ENCODE measurements at places on chromosomes 2 and 18.

- DNase-seq = no peak
Observed at GRCh38 chr18:58537272-58538038, 91.4 kb downstream of the ALPK2 start.

DNA sequence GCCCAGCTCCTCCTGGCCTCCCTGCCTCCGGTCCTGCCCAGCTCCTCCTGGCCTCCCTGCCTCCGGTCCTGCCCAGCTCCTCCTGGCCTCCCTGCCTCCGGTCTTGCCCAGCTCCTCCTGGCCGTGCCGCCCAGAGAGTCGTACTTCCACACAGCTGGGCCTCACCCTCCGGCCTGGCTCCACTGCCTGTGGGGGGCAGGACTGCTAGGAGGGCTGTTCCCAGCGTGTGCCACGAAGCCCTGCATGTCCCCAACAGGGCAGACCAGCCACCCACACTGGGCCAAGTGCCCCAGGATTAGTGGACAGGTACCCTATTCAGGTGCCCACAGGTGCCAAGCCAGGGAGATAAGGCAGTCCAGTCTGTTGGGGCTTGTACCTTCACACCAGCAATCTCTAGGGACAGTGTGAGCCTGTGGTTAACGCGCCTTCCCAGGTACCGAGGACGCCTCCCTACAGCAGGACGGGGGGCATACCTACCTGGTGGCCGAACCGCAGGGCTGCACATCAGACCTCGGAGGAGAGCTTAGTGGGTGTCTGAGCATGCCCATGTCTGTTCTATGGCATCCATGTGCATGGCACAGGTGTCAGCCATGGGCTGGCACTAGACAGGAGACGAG is 5.3 kb downstream of the GPC1 start:
- DNase-seq = no peak

- DNase-seq = no peak
Observed at GRCh38 chr2:143000599-143000998, 123.1 kb downstream of the KYNU start.

DNA sequence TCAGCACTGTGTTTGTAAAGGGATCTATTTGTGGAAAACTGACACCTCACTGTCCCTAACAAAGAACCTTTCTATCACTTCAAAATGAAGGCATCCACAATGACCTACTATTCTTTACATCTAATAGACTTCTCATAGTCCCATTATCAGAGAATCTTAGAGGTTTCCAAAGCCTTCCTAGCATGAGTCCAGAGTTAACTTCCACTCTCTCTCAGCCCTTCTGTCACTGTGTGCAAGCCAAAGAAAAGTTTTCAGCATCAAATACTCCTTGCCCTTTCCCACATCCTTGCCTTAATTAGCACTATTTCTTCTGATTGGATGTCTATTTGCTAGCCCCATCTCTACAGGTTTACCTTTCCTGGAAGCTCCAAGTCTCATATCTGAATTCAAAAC is 178.5 kb downstream of the ERBB4 start:
- DNase-seq = no peak

- DNase-seq = peak; percentile 69
Observed at GRCh38 chr2:160429248-160430000, 64.2 kb downstream of the RBMS1 start.

- no peak for DNase-seq
Observed at GRCh38 chr2:149656996-149657395, 69.4 kb upstream of the MMADHC start.

DNA sequence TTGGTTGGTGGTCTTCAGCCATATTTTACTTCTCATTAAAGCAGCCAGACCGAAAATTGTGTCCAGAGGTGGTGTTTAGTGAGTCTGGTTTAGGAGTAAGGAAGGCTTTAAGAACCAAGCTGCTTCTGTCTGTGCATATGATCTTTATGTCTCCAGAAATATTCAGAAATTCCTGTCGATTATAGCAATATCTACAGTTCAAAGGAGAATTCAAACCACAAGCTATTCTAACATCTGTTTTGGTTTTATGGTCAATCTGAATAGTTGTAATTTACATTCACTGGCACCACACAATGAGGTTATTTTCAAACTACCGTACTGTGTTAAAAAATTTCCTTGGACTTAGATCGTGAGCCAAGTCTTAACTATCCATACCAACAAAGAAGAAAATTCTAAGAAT is 11.3 kb downstream of the UPP2 start:
- DNase-seq = no peak

DNA sequence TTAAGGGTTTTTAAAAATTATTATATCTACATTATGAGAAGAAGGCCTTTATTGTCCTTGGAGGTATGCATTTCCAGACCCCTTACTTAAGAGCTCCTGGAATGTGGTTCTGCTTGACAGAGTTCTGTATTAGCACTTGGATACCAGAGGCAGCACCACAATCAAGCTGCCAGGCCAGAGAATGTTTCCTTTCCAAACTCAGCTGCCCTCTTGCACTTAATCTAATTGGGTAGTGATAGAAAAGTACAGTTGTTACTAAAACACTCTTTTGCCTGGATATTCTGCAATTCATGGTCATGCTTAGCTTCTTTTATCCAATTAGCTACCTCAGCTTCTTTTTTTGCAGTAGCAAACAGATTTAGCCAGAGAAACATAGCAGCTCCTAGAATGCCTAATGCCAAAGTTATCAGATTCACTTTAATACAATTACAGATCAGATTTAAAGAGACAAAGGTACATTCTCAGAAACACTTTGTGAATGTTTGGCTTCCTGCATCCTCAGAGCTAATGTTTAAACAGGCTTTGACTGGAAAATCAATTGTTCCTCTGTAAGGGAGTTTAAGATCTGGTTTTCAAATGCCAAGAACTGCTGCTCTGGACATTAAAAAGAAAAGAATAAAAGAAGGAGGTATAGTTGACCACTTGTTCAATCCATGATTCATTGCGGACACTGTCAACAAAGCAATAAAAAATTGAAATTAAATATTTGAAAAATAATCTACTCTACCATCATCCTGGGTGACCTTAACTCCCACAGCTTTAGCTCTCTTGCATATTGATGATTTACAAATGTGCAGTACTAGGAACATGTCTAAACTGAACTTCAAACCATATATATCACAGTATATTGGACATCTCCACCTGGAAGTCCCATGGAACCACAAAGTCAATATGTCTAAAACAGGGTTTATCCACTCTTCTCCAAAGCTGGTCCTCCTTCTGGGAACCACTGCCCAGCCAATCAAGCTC is 12.8 kb downstream of the NOSTRIN start:
- no peak for DNase-seq

GRCh38 chr2:60473546-60473945 is 79.9 kb downstream of the BCL11A start:
- no peak for DNase-seq

GRCh38 chr2:116716444-116716843 is 1098.0 kb upstream of the DDX18 start:
- no peak for DNase-seq

- DNase-seq = peak; percentile 26
Observed at GRCh38 chr2:73827018-73827417, 1.7 kb upstream of the STAMBP start.

GRCh38 chr2:42045848-42046748 is 1.7 kb upstream of the PKDCC start:
- no peak for DNase-seq

DNA sequence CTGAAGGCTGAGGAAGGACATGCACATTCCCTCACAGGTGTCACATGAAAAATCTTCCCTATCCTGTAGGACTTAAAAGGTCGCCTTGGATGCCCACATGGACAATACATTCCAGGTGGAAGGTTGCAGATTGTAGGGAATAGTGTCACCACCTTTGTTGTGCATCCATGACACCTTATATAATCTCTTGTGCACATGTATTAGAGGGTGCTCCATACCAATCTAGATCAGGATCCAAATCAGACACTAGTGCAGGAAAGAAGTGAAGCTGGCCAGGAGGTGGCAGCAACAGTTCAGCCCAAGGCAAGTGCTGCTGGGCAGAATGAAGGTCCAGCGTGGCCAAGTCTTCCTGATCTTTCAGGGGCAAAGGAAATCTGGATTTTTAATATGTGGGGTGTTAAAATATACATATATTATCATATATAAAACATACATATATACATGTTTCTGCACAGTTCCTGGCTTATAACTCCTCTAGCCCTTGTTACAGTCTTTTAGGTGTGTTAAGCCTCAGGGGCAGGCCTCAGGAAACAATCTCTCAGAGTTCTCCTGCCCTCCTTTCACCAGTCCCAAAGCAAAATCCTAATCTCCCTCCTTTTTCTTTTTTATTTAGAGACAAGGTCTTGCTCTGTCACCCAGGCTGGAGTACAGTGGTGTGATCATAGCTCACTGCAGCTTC is 16.6 kb downstream of the NIF3L1 start:
- peak; percentile 55 for DNase-seq

- no peak for DNase-seq
Observed at GRCh38 chr2:45802499-45803138, 151.1 kb downstream of the PRKCE start.

- no peak for DNase-seq
Observed at GRCh38 chr2:122863532-122863931, 1108.1 kb downstream of the TSN start.

- no peak for DNase-seq
Observed at GRCh38 chr2:203463266-203463678, 71.8 kb downstream of the RAPH1 start.

- DNase-seq = no peak
Observed at GRCh38 chr2:23301136-23301535, 83.8 kb upstream of the KLHL29 start.

DNA sequence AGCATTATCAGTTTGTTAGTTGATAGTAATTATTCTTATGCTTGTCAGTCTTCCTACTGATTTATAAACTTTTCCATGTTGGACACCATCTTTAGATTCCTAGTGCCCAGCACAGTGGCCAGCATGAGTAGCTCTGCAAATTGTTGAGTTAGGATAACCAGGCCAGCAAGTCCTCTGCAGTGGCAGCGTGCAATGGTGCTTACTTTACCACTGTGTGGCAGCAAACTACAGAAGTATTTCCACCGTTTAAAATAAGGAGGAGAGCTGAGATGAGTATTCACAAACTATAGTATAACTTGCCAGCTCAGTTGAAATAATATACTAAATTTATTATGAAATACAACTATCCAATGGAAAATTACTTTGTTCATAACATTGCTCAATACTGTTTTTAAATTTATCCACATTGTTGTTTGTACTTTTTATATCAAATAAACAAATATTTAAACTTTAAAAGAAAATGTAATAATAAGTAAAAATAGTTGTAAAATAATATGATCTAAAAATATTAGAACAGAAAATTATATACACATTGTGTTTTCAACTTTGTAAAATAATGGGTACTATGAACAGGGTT is 9.3 kb upstream of the THADA start:
- DNase-seq = peak; percentile 51

DNA sequence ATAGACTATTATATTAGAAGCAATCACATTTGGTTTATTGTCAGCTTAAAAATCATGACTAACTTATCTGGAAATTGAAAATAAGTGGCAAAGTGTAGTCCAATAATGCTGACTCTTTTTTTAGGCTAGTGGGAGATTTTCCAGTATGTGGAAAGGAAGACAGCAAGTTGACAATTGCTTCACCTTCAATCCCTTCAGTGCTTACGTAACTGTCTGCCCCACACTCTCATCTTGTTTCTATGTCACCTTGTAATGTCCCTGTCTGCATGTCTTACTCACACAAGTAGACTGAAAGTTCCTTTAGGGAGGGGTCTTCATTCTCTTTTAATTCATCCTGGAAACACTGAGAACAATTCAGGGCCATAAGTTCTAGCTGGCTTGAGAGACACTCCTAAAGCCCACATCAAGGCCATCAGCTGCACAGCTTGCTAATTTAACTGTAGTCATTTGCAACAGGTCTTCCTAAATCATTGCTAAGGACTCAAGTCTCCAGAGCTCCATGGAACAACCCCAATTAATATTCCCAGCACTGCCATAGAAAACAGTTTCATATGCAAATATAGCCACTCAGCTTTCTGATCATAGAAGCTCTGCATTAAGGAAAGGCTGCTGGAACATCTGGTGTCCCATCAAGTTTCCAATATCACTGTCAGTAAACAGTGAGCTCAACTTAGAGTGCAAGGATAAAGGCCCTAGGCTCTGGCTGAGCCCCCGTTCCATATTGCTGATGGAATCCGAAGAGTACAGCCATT is 230.5 kb downstream of the ETAA1 start:
- DNase-seq = no peak

- DNase-seq = no peak
Observed at GRCh38 chr18:48036641-48037421, 106.4 kb upstream of the SMAD2 start.

DNA sequence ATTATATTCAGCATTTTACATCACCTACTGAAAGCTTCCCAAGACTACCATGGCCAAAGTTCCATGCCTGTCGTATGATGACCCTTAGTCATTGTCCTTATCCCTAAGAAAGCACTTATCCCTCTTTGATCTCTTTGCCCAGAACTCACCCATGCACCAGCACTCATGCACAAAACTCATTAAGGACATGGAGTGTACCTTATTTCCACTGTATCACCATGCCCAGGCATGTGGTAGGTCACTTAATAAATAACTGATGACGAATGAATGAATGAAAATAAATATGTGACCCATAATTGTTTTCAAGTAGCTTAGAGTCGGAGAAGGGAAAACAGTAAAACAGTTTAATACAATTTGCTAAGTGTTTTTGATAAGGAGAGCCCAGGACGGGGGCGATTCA is 220.1 kb downstream of the IKZF2 start:
- DNase-seq = no peak

GRCh38 chr2:25821225-25822056 is 56.8 kb downstream of the ASXL2 start:
- no peak for DNase-seq

- DNase-seq = no peak
Observed at GRCh38 chr2:152729844-152730243, 11.4 kb downstream of the ARL6IP6 start.

GRCh38 chr2:169175112-169175511 is 105.7 kb downstream of the DHRS9 start:
- DNase-seq = no peak

DNA sequence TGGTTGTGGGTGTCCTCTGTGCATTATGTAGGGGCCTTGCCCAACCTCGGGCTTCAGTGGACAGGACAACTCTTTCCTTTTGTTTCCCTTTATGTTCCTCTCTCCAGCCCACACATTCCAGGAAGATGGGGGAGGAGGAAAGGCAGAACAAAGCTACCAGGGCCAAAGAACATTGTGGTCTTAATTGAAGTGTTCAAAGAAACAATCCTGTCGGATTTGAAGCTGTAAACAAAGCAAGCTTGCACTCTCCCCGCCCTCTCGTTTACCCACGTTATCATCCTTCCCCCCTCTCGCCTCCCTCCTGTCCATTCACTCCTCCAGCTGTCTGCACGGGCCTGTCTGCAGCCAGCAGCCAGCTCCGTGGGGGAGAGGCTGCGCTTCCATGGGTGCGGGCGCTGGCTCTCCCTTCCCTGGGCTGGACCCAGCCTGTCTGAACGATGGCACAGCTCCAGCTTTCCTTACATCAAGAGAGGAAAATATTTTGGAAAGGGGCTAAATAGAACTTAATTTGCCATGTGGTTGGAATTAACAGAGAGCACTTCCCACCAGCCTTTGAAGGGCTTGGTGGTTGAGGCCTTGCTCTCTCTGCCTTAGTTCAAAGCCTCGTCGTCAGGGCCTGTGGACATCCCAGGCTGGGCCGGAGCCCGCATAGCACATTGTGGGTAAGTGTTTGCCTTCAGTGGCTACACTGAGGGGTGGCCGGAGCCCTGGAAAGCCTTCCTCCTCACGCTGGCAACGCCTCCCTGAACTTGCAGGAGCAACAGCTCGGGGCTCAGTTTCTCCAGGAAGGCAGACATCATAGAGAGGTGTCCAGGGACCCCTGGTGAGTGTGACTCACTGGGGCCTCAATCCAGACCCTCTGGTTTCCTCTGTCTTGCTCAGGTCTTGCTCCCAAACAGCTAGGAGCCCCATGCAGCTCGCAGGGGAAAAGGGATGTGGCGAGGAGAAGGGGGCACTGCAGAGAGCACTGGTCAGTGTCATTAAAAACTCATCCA is 60.6 kb upstream of the HS6ST1 start:
- no peak for DNase-seq

Data from activated CD4-positive, alpha-beta T cell treated with anti-CD3 and anti-CD28 coated beads, Interleukin-2, amount 50 U/mL, for 16 hours (primary cell).